NCI-H226 (cell line): ENCODE measurements at places on chromosomes 4 and X.

GRCh38 chrX:130228871-130229270, 39.8 kb downstream of the ZNF280C start:
- no peak for DNase-seq

DNA sequence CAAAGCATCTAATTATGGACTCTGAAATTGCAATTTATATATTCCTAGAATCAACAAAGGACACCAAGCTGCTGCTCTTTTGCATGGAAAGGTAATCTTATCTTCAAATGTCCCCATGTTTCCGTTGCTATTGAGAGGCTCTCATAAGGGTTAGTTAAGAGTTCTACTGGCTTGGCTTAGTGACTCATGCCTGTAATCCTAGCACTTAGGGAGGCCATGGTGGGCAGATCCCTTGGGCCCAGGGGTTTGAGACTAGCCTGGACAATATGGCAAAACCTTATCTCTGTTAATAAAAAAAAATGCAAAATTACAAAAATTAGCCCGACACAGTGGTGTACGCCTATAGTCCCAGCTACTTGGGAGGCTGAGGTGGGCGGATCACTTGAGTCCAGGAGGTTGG, 93.4 kb upstream of the RAPGEF2 start:
- DNase-seq = no peak

- DNase-seq = no peak
These were observed 52.8 kb downstream of the PDLIM5 start for GRCh38 chr4:94504545-94504944.

DNA sequence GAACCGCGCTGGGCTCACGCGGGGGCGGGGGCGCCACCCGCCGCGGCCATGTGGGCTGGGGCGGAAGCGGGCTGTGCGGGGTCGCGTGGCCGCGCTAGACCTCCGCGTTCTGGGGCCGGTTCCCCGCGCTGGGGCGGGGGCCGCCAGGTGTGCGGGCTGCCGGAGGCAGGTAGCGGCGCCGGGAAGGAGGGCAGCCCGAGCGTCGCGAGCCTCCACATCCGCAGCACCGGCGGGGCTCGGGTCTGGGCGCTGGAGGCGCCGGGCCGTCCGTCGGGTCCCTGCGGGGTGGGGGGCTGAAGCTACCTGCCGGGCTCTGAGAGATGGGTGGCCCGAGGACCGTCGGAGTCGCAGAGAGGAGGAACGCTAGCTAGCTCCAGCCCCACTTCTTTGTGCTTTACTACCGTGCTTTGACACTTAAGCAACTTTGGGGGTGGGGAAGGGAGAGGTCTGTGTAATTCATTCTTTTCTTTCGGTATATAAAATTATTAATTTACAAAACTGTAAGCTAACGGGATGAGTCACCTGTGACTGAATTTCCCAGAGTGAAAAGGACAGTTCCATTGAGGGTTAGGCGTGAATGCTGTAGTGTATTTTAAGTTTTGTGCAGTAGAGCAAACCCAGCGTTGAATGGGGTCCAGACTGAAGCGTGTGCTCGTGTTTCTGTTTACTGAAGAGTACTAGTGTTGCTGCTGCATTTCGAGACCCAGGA, 689 bp downstream of the METAP1 start:
- DNase-seq = no peak

DNA sequence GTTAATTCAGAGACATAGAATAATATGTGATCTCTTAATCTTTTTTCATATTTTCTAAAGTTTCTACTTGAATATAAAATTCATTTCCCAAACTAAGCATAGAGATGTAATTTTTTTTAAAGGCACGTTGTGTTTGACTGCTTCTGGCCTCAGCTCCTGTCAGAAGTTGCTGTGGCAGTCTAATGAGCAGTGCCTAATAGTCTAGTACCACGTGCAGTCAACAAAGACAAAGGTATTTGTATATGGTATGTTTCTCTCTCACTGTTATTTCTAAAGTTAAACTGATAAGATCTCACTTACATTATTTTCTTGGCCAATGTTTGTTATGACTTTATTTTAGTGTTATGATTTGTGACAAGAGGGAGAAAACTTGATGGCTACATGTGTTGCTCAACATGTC, 48.6 kb upstream of the MCUB start:
- DNase-seq = no peak

DNA sequence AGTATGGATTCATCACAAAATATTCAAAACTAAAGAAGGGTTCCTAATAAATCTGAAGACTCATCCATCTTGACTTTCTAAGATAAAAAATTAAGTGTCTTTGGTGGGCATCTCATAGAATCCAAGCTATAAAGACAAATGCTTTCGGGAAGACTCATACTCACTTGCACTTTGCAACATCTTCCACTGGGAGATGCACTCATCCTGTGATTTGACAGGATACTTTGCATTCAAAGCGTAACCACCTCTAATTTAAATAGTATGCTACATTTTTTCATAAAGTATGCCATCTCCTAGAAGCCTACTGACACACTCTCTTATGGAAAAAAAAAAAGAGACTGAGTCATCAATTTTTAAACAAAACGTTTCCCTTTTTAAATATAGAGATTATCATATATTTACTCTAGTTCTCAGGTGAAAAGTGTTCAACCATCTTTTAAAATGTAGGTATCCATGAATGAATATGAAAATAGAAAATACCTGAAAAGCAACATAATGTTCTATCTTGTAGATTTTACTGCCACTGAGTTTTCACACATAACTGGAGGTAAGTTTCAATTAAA, 119.6 kb downstream of the KLHL13 start:
- no peak for DNase-seq

DNA sequence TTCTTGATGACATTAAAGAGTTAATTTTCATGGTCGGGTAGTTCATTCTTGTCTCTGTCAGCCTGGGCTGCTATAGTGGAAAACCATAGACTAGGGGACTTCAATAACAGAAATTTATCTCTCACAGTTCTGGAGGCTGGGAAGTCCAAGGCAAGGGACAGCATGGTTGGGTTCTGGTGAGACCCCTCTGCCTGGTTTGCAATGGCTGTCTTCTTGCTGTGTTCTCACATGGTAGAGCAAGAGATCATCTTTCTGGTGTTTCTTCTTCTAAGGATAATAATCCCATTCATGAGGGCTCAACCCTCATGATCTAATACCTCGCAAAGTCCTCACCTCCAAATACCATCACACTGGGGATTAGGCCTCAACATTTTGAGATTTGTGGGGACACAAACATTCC, 50.1 kb downstream of the RHOH start:
- no peak for DNase-seq
